Cardiac muscle cell (in vitro differentiated cells and primary cell): ENCODE measurements at places on chromosomes 5 and 9. TPM values are rescaled to one million over a fixed set of nuclear protein-coding genes. Genes with fewer than 3 reads are reported as not detected.

The BSPRY gene
- 0.32 and 1.2 TPM in 2 replicates for total RNA-seq

The KIAA0825 gene
- 1.8 and 2.1 TPM in 2 replicates for total RNA-seq

The CCL27 gene
- total RNA-seq, result 0.77 and 2.0 TPM in 2 replicates

The MYMK gene
- not detected in 2 replicates for total RNA-seq
